Stimulated activated naive CD8-positive, alpha-beta T cell treated with anti-CD3 and anti-CD28 coated beads, Interleukin-15, amount 100 ng/mL, for 72 hours (primary cell): ENCODE measurements at places on chromosomes 1 and 21.
A peak's percentile ranks its signal among the peaks of the same experiment; 100 is the strongest.

DNA sequence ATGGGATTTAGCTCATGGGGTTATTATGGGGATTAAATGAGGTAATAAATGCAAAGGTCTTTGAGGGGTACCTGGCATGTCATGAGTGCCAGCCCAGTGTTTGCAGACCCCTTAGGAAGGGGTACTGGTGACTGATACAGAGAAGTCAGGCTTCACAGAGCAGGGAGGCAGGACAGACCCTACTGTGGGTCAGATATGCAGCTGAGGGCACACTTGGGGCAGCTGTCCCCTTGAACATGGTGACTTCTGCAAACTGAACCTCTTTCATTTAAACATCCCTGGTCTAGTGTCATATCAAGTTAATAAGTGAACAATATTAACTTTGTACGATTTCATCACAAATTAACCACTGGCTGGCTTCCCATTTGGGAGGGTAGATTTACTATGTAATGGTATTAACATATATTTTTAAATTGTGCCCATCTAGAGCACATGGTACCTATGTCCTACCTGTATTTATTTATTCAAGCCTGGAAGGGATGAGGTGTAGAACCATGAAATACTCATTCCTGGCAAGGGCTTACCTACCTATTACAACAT lies 25.9 kb downstream of the STPG1 start:
- DNase-seq: no peak

DNA sequence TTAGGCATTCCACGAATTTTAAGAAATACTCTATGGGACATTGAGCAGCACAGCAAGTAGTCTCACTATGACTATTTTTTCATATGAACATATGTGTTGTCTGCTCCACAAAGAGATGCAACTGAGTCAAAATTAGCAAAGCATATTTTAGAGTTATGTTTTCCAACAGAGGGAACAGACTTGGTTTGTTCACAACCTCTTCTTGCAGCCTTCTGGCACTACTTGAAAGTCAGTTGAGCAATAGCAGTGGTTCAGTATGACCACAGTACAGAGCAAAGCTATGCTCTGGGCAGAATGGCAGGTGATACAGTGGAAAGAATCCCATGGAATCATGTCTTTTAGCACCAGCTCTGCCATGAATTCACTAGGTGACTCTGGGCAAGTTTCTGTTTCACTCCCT lies 5.2 kb downstream of the CCN1 start:
- no peak for DNase-seq

DNA sequence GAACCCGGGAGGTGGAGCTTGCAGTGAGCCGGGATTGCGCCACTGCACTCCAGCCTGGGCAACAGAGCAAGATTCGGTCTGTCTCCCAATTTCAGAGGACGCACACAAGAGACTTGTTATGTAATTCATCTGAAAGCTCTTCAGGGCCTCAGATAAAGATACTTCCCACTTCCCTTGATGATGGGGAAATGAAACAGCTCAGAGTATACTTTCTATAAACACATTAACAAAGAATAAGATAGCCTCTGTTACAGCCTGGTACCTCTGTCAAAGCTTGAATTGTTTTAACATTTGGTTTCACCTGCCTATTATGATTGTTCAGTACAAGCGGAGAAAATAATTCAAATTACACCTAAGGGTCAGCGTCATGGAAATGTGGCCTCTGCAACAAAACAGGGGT lies 622.9 kb upstream of the ADGRL4 start:
- no peak for DNase-seq

GRCh38 chr1:5514527-5515183 lies 477.6 kb downstream of the NPHP4 start:
- peak; percentile 58 for DNase-seq

DNA sequence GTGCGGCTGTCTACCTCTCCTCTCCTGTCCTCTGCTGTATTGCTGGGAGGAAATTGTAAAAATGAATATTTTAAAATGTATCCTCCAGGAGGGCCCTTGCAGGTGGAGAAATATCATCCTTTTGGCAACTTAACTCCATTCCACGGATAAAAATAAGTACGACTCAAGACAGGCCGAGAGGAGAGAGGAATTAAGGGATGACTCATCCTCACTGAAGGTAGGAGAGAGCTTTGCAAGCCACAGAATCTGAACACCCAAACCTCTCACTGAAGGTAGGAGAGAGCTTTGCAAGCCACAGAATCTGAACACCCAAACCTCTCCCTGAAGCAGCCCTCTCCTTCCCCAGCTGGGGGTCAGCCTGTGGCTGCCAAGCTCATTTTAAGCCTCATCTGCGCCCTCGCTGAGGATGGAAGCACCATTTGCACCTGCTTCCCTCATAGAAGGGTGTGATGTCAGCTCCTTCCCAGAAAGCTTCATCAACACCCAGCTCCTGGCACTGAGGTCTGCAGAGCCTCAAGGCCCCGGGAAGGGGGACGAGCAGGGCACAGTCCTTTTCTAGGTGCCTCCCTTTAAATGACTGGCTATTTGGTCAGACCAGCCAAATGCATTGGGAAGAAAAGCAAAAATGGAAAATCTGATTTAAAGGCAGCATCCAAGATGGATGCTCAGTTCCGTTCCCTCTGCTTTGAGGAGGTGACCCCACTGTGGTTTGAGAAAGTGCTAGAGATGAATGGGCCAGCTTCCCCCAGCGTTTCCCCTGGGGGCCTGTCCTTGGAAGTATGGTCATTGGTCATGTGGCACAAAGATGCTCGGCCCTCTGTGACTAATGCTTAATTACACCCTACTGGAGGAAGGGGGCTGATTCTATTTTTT lies 12.9 kb upstream of the SELENON start:
- DNase-seq: no peak

DNA sequence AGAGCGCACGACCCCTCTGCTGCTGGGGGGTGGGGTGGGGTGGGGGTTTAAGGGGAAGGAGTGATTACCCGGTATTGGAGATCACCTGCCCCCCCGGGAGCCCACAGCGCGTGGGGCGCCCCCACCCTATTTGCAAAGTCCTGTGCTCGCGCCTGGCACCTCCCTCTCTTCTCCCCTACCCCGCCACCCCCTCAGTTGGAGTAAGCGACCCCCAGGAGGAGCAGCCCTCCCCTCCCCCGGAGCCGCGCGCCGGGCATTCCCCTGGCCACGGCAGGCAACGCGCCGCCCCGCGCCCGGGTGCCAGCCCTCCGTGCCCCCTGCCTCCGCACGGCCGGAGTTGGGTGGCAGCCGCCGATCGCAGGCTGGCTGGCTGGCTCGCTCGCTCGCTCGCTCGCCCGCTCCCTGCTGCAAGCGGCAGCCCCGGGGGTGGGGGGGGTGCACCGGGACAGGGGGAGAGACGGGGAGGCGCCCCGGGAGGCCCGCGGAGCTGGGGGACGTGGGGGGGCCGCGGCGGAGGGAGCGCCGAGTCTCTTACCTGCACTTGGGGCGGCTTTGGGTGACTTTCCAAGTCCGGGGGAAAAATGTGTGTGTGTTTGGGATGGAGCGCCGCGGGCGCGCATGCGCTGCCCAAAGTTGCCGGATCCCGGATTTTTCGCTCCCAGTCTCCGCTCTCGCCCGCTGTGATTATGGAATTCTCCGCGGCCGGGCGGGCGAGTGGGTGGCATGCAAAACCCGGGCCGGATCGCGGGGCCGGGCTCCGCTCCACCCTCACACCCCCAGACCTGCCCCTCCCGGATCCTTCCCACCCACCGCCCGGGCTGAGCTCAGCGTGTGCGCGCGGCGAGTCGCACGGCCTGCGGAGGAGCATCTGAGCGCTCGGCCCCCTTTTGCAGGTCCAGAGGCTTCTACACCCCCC lies at the start of gene CASZ1:
Gene CASZ1, minus strand, starts transcription at position 618 of the 916 bp plus-strand sequence. CDS start 102,757 bp downstream, outside the sequence.
- no peak for DNase-seq

DNA sequence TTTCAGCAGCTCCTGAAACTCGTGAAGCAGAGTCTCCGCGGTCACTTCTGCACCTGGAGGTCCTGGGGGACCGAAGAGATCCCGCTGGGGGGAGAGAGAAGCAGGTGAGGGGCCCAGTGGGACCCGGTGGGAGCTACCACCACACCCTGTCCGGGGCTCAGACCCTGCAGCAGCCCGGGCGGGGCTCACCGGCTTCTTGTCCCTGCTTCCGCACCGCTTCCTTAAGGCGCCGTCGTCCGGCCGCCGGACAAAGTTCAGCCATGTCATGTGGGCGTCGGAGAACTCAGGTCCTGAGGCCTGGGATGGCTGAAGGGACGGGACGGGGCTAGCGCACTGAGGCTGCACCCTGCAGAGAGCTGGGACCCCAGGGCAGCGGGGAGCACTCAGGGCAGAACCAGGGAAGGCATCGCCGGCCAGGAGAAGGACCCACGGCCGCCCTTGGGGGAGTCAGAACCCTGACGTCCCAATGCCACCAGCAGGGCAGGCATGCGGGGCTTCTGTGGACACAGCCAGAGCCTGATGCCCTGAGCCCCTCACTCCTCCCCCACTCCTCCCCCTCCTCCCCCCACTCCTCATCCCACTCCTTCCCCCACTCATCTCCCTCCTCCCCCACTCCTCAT lies 2.2 kb downstream of the C1QTNF12 start:
- no peak for DNase-seq

DNA sequence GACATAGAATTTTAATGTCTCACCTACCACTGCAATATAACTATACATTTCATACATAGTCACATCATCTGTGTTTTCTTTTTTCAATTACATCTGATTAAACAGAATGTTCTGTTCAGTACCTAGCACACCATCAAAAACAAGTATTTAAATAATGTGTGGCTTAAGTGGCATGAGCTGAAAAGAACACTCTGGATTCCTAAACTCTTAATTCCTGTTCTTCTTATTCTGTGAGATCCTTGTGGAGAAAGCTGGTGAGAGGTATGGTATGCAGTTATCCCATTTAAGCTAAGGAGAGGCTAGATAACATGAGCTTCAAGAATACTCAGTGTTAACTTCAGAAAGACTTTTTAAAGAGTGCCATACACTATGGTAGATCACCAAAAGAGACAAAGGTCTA lies 5.5 kb downstream of the TP53BP2 start:
- DNase-seq: no peak

- no peak for DNase-seq
Observed at GRCh38 chr1:216914974-216915373, 191.7 kb upstream of the ESRRG start.

GRCh38 chr1:97051823-97052222 lies 330.2 kb downstream of the PTBP2 start:
- DNase-seq: no peak

DNA sequence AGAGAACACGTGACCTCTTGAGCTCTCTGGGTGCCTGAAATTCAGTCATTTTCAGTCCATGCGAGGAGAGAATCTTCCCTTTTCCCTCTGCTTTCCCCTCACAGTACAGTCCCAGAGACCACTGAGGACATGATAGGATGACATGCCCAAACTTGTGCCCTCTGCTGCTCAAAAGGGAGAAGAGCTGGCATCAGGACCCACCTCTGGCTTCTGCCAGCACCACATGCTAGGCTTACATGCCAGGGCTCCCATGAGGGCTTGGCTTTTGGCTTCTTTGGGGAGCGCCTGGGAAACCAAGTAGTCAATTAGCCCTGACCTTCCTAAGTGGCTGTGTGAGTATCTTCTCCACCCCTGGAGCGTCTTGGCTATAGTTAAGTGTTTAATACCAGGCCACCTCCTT lies 13.8 kb upstream of the KCNQ4 start:
- no peak for DNase-seq

DNA sequence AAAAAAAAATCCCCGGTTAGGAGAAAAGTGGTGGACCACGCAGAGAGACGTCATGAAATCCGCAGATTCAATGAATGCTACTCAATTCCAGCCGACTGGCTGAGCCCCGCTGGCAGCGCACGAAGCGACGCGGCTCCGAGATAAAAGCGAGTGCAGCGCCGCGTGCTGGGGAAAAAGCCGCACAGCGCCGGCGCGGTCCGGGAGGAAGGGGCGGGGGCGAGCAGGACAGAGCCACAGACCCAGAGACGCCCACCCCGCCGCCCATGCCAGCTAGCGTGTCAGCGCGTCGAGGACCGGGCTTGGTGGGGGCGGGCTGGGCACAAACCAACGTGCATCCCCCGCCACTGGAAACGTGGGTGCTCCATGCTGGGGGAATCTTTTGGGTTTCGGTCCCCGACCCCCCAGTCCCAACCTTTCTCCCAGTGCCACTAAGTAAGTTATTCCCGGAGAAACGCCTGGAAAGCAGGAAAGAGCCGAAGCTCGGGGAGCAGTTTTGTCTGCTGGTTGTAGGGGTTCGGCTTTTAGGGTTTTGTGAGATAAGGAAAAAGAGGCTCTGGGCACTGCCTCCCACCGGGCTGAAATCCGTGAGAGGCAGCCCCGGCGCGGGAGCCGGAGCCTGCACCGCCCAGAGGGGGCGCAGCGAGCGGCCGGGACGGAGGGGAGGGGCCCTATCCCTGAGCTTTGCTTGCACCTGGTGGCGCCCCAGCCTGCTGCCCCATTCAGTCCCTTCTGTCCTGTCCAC lies at the start of gene KCNJ6:
Gene KCNJ6, minus strand, starts transcription at position 148 of the 742 bp plus-strand sequence. CDS start 75,775 bp downstream, outside the sequence.
- DNase-seq: no peak

DNA sequence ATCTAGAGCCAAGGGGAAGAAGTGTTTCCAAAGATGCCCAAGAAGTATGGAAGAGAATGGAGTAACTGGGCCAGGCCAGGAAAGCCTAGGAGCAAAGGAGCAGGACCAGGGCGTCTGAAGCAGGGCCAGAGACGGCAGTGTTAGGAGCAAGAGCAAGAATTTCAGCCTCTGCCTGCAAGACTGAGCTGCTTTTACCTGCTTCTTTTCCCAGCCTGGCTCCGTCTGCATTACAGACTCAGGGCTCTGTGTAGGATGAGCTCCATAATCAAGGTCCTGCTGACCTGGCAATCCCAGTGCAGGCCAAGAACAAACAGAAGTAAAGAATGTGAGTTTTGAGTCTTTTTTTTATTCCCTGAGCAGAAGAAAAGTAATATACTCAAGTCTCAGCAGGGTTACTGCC lies 10.1 kb downstream of the FMO1 start:
- DNase-seq: no peak

DNA sequence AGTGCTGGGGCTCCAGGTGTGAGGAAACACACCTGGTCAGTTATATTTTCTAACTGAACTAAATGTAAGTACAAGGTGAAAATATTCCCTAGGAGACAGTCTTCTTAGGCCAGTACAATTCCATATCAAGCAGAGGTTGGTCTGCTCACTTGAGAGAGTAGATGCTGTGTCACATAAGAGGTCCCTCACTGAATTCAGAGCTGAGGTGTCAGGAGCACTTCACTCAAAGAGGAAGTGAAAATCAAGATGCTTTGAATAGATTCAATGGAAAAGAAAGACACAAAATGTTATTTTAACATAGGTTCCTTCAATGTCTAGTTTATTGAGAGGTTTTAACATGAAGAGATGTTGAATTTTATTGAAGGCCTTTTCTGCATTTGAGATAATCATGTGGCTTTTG lies 4.3 kb upstream of the FCRL3 start:
- DNase-seq: no peak

- DNase-seq: no peak
Observed at GRCh38 chr21:37821786-37822450, 94.3 kb downstream of the KCNJ6 start.

- DNase-seq: no peak
Observed at GRCh38 chr1:240732390-240732789, 120.4 kb upstream of the GREM2 start.

GRCh38 chr1:111099289-111099688 lies 40.6 kb downstream of the DRAM2 start:
- DNase-seq: no peak

GRCh38 chr1:54774820-54775498 lies 10.6 kb upstream of the PARS2 start:
- no peak for DNase-seq

GRCh38 chr21:15625363-15625762 lies 104.4 kb upstream of the USP25 start:
- DNase-seq: no peak
